Large intestine (tissue), 12 donors: ENCODE measurements at places on chromosomes 7 and 10. TPM values are rescaled to one million over a fixed set of nuclear protein-coding genes. Genes with fewer than 3 reads are reported as not detected.

GRCh38 chr7:84159435-84159834 is 35.2 kb downstream of the SEMA3A start:
- no peak for DNase-seq

DNA sequence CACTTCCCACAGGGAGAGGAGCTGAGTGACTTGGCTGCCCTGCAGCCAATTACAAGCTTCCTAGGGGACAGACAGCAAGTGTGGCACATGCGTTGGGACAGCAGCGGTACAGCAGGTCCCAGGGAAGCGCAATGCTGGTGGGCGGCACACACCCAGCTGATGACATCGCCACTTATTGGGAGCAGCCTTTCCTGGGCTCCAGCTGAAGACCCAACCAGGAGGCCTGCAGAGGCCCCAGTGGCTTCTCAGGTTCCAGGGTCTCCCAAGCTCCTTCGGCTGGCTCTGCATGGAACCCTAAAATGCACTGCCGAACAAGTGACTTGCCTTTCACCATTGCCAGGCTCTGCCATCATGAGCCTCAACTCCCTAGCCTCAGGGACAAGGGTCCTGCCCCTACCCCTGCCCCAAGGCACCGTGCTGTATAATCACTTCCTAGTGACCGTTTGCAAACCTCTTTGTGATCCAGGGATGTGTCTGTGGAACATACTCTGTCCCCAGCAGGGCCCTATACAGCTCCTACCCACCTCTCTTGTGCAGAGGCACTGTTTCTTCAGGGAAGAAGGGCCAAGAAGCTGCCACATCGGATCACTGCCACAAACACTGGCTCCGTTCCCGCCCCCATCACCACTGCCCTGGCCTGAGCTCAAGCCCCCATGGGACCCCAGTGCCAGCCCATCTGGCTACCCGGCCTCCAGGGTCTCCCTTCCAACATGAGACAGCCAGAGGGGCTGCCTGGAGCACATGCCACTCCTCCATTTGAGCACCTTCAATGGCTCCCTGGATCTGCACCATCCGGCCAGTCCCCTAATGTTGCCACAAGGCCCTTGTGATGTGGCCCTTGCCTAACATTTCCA is 19.3 kb upstream of the SLIT1 start:
- no peak for DNase-seq

DNA sequence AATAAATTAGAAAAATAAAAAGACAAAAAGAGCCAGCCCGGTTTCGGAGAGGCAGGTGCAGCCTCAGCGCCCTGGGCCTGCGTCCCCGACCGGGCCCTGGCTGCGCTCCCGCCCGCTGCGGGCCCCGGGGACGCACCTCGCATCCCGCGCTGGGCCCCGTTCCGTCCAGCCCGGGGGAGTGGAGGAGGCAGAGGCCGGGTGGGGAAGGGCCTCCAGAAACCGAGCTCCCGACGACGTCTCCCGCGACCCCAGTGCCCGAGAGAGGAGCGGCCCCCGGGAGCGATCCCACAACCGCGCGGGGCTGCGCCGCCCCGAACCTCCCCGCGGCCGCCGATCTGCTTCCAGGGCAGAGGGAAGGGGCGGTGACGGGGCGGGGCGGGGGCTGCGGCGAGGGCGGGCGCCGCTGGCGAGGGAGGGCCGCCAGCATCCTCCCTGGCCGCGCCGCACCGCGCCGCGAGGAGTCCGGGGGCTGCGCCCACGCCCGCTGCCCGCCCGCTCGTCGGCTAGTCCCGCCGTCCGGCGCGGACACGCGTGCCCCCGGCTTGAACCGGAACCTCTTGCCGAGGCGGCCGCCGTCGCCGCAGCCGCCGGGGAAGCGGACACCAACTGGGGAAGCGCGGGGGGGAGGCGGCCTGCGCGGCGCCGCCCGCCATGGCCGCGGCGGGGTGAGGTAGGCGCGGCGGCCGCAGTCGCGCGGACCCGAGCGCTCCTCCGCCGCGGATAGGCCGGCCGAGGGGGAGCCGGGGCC is at the start of gene CCNY:
TSS of gene CCNY (plus strand) at position 426 of the 748 bp plus-strand sequence. CDS start 545 bp downstream, outside the sequence.
- peak; percentile 85 for DNase-seq

The TCERG1L gene
- polyA plus RNA-seq, result 0.45 TPM

- peak; percentile 50 for DNase-seq
Measured at GRCh38 chr7:29370531-29371314, 176.1 kb downstream of the CHN2 start.

DNA sequence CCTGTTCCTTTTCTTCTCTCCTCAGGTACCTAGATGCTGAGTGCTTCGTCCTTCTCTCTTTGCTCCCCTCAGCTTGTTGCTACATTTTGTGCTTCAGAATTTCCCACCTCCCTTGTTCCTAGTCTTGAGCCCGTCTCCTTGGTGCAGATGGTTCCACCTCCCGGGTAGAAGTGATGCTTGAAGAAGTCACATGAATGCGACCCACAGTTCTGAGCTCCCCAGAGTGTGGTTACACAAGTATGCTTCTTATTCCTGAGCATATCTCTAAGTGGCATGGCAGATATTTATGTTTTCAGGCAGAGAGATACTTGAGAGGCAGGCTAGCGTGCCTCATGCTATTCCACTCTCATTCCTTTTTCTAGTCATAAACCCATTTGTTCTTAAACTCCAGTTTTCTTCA is 34.0 kb downstream of the INPP5F start:
- no peak for DNase-seq

GRCh38 chr10:15763006-15763405 is 43.3 kb upstream of the ITGA8 start:
- DNase-seq, result no peak

GRCh38 chr7:50212666-50213621 is 91.6 kb upstream of the IKZF1 start:
- DNase-seq, result no peak

The SPDYE5 gene
- 2.0 TPM for polyA plus RNA-seq

The ZPBP gene
- polyA plus RNA-seq, result 0.06 TPM

GRCh38 chr7:153473185-153473584 is 579.0 kb upstream of the DPP6 start:
- DNase-seq, result no peak

The NUDT5 gene
- polyA plus RNA-seq, result 45.9 TPM
